ENCODE measurements at places on chromosomes 7 and 10. TPM values are rescaled to one million over a fixed set of nuclear protein-coding genes. Genes with fewer than 3 reads are reported as not detected.

DNA sequence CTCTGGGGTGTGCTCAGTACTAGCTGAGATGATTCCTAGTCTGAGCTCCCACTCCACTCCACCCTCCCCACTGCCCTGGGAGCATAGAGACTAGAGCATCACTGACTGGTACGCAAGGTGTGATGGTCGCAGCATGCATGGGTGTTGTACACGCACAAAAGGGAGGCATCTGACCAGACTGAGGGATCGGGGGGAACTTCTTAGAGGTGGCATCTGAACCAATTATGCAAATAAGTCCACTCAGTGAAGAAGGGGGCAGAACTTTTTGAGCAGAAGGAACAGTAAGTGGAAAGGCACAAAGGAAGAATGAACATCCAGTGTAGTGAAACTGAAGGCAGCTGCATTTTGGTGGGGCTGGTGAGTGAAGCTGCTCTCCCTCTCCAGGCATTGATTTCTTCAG lies 25.5 kb downstream of the PDSS1 start:
- no peak for DNase-seq

DNA sequence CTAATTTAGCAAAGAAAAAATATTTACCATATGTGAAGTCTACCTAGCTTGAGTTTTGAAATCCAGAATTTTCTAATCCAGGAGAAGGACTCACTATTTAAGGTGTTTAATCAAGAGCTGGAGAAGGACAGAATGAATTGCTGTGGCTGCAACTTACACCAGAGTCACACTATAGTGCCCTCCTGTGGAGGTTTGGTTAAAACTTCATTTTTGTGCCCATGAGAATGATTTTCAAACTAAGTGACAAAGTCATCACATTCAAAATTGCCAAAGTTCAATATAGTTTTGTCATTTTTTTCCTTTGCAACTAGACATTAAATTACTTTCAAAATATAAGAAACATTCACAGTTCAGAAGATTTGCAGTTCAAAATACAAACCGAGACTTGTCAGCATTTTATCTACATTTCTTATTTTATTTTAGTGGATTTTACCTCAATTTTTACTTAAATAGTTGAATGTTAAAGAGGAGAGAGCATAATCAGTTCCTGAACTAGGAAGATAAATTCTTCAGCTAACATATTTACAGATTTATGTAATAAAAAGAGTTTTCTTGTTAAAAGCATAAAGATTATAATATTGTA lies 70.7 kb downstream of the CABCOCO1 start:
- DNase-seq, result peak; percentile 69

DNA sequence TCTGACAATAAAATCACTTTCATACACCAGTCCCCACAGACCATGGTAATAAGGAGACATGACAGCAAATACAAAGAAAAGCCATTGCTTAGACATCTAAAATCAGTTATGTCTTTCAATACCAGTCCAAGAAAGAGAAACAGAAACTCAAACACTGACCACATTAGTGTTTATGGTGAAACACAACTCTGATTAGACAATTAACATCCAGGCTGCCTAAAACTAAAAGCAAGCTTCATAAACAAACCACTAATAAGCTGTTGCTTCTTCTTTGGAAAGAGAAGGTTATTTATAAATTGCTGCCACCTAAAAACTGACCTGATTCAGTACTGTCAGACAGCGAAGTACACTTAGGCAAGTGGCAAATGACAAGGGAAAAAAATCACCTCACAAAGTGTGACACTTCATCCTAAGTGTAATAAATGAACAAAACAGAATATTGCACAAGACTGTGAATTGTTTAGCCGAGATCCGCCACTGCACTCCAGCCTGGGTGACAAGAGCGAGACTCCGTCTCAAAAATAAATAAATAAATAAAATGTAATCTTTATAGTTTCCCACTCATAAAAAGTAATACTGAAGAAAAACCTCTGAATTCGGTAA lies 277.4 kb downstream of the PARD3 start:
- DNase-seq, result no peak

SLC39A12 gene
- not detected for total RNA-seq

GRCh38 chr7:69609541-69610373 lies 11.5 kb downstream of the AUTS2 start:
- DNase-seq, result no peak

- no peak for DNase-seq
Measured at GRCh38 chr10:123721441-123722049, 55.4 kb downstream of the GPR26 start.

DNA sequence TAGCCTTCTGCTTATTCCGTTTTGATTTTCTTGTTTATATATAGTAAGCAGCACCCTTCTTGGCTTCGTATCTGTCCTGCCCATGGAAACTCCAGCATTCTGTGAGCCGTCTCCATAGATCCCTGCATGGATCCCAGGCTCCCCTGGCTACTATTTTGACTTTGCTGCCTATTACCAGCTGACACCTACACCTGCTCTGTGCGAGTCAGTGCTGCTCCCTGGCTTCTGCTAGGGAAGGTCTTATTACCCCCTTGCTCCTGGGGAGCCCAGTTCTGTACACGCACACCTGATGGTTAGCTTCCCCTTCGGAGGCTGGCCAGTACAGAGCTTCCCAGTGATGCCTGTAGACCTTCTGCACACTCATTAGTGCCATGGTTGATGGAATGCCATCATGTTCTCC lies 35.4 kb downstream of the NACAD start:
- no peak for DNase-seq

DNA sequence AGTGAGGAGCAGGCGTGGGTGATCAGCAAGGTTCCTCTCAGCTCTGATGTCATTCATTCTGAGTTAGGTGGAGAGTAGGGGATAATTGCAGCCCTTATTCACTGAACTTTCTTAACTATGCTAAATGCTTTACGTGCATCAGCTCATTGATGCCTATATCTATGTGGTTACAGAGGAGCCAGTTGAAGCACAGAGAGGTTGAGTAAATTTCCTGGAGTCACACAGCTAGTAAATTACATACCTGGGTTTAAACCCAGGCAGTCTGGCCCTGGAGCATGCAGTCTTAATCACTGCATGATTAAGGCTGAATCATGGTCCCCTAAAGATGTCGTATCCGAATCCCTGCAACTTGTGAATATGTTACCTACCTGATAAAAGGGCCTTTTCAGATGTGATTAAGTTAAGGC lies 99.6 kb downstream of the GRK5 start:
- DNase-seq, result peak; percentile 57
